SHP77 treated with DMSO at 0.1 percent for 48 hours (cell line): ENCODE measurements at places on chromosomes 4 and X.

DNA sequence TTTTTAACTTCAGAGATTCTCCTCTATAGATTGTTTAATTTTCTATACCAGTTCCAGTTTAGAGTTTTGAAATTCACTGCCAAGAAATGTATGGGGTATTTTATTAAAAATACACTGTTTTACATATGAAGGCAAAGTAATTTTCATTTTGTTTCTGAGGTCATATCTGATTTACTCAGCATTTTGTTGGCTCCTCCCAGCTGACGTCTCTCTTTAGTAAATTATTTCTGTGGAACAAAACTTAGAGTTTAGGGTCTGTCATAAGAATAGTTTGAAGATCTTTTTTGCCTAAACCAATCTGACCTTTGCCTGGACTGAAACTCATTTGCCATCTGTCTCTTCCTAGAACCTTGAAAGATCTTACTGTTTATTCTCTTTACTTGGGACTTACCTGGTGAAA lies 16.9 kb downstream of the FNIP2 start:
- no peak for DNase-seq

GRCh38 chr4:3250438-3250955 lies 1.5 kb downstream of the MSANTD1 start:
- no peak for DNase-seq

DNA sequence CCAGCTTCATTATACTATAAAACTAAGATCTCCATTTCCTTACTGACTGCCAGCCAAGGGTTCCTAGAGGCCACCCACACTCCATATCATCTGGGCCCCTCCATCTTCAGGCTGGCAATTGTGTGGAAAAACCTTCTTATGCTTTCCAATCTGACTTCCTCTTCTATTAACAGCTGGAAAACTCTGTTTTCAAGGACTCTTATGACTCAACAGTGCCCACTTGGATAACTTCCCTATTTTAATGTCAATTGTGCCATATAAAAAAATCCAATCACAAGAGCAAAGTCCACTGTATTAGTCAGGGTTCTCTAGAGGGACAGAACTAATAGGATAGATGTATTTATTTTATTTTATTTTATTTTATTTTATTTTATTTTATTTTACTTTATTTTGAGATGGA lies 41.0 kb upstream of the CPEB2 start:
- no peak for DNase-seq

GRCh38 chrX:43655151-43656004 lies 721 bp upstream of the MAOA start:
- DNase-seq: no peak

- no peak for DNase-seq
Measured at GRCh38 chr4:8050555-8051206, 107.9 kb downstream of the ABLIM2 start.

GRCh38 chr4:69532125-69532524 lies 36.4 kb upstream of the UGT2B4 start:
- DNase-seq: no peak

DNA sequence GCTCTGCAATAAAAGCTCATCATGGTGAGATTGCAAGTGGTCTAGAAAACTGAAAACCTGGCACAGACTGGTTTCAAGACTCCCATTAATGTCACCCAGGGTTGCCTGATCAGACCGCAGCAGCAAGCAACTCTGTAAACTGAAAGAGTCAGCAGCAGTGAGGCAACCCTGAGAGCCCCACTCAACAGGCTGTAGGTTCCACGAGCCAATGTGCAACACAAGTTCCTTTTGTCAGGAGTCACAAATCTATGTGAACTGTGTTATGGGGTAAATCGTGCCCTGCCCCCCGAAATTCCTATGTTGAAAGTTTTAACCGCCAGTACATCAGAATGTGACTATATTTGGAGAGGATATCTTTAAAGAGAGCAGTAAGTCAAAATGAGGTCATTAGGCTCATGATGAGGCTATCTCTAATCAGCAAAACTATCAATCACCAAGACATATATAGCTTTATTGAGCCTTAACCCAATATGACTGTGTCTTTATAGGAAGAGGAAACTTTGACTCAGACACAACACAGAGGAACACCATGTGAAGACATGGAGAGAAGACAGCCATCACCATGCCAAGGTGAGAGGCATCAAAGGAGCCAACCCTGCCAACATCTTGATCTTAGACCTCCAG lies 94.0 kb downstream of the FBXO8 start:
- no peak for DNase-seq
